ENCODE measurements at places on chromosomes 12 and 14.

- DNase-seq = no peak
Measured at GRCh38 chr12:40692765-40693206, 547 bp downstream of the CNTN1 start.

DNA sequence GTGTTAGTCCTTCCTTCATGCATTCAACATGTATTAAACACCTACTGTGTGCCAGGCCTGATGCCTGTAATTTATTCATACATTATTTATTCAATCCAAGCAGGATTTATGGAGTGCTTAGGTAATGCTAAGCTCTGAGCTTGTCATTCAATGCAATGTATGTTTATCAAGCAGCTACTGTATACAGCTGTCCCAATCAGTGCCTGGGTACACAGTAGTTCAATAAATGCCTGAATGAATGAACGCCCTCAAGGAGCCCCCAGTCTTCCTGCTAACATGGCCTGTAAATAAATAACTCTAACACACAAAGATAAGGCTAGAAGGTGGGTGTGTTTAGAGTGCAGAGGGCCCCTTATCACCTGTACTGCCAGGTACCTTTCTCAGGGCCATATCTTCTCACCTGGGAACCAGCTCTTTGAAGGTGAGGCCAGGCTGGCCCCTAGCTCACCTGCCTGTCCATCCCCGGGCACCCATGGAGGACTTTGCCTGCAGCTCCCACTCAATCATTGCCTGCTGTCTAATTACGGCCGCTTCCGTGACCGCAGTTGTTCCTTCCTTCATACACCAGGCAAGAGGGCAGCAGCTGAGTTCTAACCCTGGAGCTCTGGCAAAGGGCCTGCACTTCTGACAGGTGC lies 20.0 kb upstream of the KDM2B start:
- DNase-seq = no peak

- no peak for DNase-seq
Measured at GRCh38 chr14:26395726-26396125, 202.1 kb downstream of the NOVA1 start.

DNA sequence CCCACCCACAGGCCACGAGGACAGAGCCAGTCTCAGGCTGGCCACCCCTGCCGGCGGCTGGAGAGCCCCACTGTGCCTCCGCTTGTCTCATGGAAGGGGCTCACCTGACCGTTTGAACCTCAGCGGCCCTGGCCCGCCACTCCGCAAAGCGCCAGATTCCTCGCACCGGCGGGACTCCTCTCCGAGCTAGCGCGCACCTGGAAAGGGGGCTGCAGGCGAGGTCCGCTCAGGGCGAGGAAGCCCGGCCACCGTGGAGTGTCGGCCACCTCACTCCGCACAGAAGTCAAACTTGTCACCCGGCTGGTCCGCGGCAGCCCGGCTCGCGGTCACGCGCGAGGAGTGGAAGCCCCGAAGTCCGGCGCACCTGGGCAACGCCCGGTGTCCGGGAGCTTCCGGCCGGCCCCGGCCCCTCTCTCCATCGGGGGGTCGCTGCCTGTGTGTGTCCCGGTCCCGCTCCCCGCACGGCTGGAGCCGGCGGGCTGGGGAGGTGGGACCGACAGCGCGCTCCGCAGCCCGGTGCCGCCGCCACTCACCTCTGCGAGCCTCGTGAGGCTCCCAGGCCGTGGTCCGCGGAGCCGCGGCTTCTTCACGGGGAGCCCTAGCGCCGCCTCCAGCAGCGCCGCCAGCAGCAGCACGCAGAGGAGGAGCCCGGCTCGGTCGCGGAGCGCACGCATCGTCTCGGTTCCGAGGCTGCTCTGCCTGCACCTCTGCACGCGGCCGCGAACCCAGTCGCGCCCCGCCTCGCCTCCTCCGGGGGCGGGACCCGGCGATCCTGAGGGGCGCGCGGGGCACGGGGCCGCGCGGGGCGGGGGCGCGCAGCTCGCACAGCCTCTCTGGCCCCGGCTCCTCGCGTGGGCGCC lies at the start of gene ISM2:
Gene ISM2, minus strand, starts transcription at position 697 of the 860 bp plus-strand sequence. Its CDS starts 23 bp downstream, at position 674.
- no peak for DNase-seq

GRCh38 chr14:21313512-21313911 lies 33.6 kb downstream of the RPGRIP1 start:
- no peak for DNase-seq

GRCh38 chr12:52423035-52423434 lies 11.1 kb downstream of the KRT75 start:
- no peak for DNase-seq

DNA sequence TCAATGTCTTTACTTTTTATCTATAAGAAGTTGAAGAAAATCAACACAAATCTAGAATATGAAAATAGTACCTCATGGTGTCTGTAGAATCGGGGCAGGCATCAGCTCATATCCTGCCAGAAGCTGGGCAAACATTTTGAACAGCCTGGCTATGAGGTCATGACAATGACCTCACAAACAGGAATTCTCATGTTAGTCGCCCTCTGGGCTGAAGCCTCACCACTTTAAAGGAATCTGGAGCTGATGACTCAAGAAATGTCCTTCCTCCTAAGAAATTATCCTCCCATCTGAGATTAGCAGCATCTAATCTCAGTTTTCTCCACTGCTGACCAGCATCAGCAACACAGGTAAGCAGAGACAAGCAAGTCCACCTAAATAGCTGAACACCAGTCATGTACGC lies 27.1 kb downstream of the CLIP1 start:
- no peak for DNase-seq

GRCh38 chr14:44405011-44405486 lies 102.0 kb downstream of the FSCB start:
- no peak for DNase-seq

DNA sequence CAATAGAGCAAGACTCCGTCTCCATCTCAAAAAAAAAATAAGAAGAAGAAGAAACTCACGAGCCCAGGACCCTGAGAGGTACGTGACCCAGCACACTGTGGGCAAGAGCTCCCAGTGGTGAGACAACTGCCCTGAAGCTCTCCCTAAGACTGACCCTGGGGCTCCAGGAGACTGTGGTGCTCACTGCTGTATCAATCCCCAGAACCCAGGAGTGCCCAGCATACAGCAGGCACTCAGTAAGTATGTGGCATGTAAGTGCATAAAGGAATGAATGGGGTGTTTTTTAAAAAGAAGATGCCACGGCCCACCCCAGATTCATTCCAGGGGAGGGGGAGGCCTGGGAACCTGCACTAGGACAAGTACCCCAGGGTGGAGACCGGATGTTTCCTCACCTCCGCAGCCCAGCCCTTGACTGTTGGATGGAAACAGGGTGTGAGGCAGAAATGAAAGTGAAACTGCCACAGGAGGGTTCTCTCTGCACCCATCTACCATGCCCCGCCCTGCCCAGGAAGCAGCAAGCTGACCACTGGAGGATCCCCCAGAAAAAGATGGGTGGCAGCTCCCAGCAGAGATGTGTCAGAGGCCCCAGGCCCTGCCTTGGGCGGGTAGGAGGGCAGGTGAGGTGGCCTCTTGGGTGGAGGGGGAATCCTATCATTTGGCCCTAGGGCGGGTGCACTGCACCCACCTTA lies 12.2 kb downstream of the ITPK1 start:
- no peak for DNase-seq

- peak; percentile 89 for DNase-seq
Measured at GRCh38 chr12:127145929-127146789, 1120.8 kb upstream of the TMEM132C start.

- no peak for DNase-seq
Measured at GRCh38 chr14:96583569-96584041, 81.4 kb downstream of the PAPOLA start.

GRCh38 chr12:120358412-120359100 lies 10.4 kb downstream of the MSI1 start:
- no peak for DNase-seq

DNA sequence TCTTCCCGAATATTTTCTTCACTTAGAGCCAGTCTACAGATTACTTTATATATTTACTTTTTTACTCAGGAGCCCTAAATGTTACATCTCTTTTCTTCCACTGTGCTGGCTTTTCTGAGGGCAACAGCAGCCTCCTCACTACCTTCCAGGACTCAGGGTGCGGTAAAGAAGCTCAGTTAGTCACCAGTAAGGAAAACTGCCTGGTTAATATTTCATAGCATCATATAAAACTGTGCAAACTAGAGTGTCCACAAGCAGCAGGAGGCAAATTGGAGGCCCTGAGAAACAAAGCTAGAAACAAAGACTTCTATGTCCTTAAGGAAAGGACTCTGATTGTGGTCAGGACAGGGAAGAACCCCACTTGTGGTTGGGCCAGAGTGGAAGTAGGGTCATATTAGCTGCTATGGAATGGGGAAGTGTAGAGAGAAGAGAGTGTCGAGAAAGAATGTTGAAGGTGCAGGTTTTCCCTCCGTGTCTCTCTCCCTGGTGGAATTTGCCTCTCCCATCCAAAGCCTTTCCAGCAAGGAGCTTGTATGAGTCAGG lies 220.1 kb downstream of the SLC15A4 start:
- DNase-seq = no peak

DNA sequence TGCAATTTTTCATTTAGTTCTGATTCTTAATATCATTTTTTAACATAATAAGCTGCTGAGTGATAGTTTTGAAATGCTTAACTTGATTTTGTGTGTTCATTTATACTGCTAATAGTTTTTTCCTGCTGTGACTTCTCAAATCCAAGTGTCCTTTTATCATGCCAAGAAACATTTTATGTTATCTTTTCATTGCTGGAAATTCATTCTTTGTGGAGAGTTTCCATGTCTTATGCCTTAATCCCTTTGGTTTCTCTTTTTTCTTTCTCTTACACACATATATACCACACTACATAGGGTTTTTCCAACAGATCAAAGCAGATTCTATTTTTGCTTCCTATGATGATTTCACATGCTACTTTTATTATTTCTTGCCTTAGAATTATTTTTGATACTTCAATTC lies 981.1 kb downstream of the SLC6A15 start:
- DNase-seq = no peak

GRCh38 chr12:92543840-92544239 lies 158.9 kb upstream of the PLEKHG7 start:
- DNase-seq = no peak

- DNase-seq = no peak
Measured at GRCh38 chr14:101789222-101789621, 27.7 kb downstream of the PPP2R5C start.

GRCh38 chr12:122080149-122081082 lies 1.9 kb downstream of the MLXIP start:
- DNase-seq = peak; percentile 51

GRCh38 chr12:105329926-105330282 lies 587 bp upstream of the C12orf75 start:
- no peak for DNase-seq

- DNase-seq = no peak
Measured at GRCh38 chr12:87368259-87368658, 660.9 kb downstream of the C12orf50 start.

DNA sequence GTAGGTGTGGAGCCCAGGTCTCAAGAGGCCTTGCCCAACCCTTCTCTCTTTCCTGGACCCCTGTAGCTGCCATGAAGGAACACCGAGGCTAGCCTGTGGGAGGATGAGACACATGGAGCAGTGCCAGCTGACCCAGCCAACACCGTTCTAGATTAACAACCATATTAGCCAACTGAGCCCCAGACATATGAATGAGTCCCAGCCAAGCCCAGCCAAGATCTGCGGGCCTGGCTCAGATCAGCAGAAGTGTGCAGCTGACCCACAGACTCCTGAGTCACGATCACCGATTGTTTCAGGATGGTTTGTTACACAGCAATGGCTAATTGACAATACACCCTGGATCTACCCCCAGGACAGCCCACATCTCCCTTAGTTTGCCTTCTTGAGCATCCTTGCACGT lies 82.1 kb downstream of the NTF3 start:
- DNase-seq = no peak

DNA sequence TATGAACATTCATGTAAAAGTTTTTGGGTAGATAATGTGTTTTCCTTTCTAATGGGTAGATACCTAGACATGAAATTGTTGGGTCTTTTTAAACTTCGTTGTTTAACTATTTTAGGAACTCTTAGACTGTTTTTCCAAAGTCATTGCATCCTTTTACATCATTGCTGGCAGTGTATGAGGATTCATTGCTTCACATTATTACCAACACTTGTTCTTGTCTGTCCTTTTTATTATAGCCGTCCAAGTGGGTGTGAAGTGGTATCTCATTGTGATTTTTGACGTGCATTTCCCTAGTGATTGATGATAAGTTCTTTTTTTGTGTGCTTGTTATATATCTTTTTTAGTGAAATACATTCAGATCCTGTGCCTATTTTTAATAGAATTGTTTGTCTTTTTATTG lies 39.4 kb downstream of the USP15 start:
- DNase-seq = no peak

DNA sequence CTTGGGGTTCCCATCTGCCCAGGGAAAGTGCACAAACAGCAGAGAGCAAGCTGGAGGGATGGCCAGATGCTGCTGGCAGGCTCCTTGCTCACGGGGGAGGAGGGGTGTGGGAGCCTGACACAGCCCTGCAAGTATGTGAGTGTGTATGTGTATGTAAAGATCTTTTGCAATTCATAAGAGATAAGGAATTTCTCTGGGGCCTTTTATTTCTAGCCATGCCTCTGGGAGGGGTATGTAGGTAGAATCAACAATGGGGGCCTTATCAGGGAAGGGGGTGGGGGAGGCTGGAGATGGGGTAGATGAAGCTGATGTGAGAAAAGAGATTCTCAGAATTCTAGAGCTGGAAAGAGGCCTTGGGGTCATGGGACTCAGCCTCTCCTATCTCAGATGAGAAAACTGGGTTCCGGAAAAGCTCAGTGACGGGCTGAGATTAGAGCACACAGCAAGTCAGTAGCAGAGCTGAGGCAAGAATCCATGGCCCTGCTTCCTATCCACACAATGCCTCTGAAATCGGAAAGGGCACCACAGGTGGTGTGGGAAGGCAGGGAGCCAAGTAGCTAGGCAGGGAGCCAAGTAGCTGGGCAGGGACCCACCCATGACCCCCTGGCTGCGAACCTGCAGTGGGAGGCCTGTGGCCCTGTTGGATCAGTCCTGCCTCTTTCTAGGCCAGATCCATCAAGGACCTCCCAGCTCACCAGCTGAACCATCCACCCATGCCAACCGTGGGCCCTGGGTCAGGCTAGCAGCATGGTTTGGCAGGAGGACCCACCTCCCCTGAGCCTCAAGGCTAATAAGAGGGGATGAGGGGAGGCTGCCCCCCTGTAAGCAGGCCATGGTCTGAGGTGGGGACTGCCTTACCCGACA lies 54.7 kb downstream of the PLEKHG3 start:
- no peak for DNase-seq

GRCh38 chr14:87830443-87831096 lies 162.4 kb downstream of the GALC start:
- DNase-seq = no peak

DNA sequence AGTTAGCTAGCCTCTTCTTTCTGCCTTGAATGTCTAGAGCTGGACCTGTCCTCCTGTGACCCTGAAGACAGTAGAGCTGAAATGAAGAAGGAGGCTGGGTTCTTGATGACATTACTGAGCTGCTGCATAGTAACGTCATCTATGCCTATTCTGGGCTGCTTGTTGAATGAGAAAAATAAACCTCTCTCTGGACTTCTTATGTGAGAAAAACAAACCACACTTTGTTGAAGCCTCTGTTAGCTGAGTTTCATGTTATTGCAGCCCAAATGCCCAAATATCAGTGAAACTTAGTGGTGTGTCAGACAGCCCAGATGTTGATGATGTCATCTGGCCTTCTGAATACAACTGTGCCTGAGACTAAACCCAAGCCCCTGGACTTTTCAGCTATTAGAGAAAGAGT lies 67.0 kb upstream of the MAX start:
- DNase-seq = peak; percentile 52
